Activated gamma-delta T cell treated with Interleukin-2 at 50 U/mL for 16 hours (primary cell): ENCODE measurements at places on chromosomes 12 and 14.

- no peak for DNase-seq
Measured at GRCh38 chr14:66284346-66284745, 201.8 kb upstream of the CCDC196 start.

- DNase-seq: no peak
Measured at GRCh38 chr12:96155781-96156180, 38.4 kb upstream of the ELK3 start.

- no peak for DNase-seq
Measured at GRCh38 chr14:94998685-94999084, 158.6 kb downstream of the DICER1 start.

DNA sequence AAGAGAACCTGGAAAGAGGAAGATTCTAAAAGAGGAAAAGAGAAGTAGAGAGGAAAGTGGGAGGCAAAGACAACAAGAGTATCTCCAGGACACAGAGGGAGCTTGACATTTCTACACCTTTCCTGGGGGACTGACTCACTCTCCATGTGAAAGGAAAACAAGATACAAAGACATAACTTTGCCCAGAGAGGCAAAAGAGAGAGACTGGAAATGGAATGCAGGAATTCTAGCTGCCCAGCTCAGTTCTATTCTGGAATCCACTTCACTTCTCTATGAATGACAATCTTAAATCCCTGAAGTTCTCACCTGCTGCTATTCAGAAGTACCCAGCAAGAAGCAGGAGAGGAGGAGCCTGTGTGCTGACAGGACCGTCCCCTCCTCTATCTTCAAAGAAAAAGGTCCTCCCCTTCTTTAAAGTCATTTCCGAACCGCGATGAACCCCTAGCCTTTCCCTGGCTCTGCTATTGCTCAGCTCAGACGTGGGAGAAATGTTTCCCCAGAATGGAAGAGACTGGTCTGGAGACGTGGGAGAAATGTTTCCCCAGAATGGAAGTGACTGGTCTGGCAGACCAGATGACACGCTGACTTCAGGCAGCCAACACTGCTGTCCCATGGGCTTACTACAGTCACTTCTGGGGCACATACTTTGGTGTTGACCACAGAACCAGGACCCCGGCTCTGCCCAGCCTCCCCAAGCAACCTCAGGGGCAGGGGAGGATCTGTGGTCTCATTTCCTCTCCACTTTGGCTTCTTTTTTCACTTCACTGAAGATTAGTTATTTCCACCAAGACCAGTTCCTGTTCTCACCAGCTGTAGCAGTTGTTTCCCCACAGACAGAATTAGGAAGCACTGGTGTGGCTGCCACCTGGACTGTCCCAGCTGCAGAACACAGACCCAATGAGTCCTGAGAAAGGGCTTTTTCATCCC is 8.3 kb downstream of the FMNL3 start:
- DNase-seq: peak; percentile 19

- no peak for DNase-seq
Measured at GRCh38 chr12:6292606-6293005, 17.9 kb upstream of the PLEKHG6 start.

- no peak for DNase-seq
Measured at GRCh38 chr14:104898870-104899510, 25.7 kb upstream of the PLD4 start.

DNA sequence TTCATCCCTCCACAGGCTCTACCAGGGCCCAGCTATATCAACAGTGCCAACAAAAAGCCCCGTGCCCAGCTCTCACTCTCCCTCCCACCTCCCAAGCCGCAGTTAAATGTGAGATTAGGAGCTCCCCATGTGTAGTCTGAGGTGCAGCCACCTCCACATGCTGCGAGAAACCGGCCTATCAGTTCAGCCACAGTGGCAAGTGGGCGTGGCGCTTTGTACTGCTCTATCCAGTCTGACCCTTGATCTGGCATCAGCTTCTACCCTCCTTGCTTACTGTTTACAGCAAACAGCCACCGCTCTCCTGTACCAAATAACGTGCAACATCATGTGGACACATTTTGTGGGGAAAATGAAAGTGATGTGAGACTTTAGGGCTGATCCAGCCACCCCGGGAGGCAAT is 1.7 kb downstream of the PLEK2 start:
- DNase-seq: no peak

DNA sequence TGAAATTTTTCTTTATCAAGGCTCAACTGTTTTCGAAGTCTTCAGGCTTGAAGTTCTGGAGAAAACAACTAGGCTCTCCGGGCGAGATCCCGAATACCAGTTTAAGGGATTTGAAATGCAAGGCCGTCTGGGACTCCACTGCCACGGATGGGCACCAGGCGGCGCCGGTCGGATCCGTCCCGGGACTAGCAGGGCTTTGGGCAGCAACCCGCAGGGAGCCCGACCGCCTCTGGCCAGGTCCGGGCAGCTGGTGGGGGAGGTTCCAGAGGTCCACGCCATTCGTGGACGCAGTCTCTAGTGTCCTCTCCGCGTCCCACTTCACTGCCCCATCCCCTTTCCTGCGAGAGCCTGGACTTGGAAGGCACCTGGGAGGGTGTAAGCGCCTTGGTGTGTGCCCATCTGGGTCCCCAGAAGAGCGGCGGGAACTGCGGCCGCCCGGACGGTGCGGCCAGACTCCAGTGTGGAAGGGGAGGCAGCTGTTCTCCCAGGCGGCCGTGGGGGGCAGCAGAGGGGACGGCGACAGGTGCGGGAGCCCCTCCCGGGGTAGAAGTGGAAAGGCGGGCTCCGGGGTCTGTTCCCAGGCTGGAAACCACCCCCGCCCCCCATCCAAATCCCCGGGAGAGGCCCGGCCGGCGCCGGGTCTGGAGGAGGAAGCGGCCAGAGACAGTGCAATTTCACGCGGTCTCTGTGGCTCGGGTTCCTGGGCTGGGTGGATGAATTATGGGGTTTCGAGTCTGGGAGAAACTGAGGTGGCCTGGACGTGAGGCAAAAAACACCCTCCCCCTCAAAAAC is 838 bp upstream of the ERBB3 start:
- DNase-seq: peak; percentile 56

- DNase-seq: no peak
Measured at GRCh38 chr14:104350463-104351185, 212.2 kb downstream of the KIF26A start.

DNA sequence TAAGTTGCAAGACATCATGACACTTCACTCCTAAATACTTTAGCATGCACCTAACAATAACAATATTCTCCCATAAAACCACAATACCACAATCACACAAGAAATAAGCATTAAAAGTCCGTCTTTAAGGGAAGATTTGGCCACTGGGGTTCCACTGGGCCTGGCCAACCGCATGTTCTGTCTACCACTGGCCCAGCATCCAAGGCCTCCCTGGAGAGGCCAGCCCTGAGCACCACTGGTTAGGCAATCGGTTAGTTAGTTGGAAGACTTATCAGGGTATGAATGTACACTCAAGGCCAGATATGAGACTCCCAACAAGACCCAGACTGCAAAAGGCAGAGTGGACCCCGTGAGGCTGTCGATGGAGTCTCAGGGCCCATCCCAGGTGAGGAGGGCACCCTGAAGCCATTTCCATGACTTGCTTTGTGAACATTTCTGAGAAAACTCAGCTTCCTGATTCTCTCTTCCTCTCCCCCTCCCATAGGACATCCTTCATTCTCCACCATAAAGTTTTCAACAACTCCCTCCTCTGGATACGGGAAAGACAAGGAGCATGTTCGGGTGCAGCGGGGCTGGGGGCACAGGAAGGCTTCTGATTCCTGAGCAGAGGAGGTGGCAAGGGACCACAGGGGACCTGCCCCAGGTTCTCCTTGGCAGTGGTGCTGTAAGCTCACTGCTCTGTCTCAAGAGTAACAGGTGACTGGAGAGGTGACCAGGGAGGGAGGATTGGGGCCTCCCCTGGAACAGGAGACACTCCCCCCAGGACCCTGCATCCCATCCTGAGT is 5.9 kb downstream of the PXN start:
- DNase-seq: no peak

GRCh38 chr14:72685456-72685855 is 208.4 kb downstream of the DPF3 start:
- DNase-seq: no peak

DNA sequence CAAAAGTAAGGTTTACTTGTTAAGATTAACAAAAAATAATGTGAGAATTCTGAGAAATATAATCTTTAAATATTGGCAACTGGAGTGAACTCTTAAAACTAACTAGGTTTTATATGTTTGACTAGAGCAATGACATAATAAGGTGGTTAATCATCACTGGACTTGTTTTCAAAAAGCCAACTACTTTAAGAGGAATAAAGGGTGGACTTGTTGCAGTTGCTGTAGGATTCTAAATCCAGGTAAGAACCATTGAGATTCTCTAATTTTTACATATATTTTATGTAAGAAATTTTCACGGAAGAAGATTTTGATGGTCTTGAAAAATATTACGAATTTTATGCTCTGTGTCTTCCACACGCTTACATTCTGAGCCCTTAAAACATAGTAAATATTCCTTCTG is at the start of gene SLCO1B1:
Gene SLCO1B1 (plus strand): TSS at position 197 of the 400 bp plus-strand sequence. CDS start 10,381 bp downstream, outside the sequence.
- no peak for DNase-seq

DNA sequence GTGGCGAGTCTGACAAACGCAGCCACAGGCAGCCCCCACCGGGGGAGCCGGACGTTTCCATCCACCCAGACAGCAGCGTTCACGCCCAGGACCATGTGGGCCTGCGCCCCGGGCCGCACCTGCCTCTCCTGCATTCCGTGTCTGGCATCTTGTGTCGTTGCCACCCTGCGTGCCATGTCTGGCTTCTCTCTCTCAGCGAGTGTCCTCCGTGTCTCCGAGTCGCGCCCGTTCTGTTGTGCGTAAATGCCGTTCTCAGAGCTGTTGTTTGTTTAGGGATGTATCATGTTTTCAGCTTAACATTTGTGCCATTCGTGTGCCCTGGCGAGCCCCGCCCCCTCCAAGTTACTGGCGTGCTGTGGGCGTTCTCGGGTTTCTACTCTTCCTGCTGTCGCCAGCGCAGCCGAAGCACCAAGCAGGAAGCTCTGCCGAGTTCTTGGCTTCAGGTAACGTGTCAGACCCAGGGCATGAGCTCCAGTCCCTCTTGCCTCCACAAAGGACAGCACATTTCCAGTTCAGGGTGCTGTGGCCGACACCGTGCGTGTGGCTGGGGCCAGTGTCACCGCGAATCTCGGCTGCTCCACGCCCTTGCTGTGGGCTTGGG is 34.6 kb downstream of the NOC4L start:
- DNase-seq: no peak
